ENCODE measurements at places on chromosomes 3 and 15.

DNA sequence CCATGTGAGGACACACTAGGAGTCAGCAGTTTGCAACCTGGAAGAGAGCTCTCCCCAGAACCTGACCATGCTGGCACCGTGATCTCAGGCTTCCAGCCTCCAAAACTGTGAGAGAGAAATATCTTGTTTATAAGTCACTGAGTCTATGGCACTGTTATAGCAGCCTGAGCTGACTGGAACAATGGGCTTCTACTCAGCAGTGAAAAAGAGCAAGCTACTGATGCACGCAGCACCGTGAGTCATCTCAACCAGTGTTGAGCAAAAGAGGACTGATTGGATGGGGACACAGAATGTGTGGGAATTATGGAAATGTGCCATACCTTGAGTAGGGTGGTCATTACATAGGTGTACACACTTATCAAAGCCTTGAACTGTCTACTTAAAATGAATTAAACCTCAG is 230.4 kb downstream of the PLCL2 start:
- no peak for DNase-seq

- DNase-seq: no peak
Measured at GRCh38 chr15:85619992-85620689, 174.6 kb downstream of the KLHL25 start.

- no peak for DNase-seq
Measured at GRCh38 chr3:148087601-148088371, 609.9 kb upstream of the AGTR1 start.

DNA sequence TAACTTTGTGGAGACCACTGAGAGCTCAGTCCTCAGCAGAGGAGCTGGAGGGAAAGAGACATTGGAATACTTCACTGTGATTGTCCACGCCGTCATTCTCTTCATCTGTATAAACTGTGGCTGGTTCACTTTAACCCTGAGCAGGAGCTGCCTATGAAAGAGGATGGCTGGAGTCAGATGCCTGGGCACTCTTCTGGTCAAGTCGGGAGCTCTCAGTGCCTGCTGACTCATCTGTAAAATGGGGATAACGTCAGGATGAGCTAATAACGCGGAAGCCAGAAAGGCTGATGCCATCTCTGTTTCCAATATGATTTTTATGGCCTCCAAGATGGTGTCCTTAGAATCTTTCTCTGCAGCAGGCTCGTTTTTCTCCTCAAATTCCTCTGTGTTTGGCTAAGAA is 51.6 kb upstream of the MRPS22 start:
- no peak for DNase-seq

GRCh38 chr15:60593170-60593478 is 114.2 kb upstream of the ICE2 start:
- DNase-seq: no peak

GRCh38 chr3:72343078-72343477 is 505.2 kb downstream of the SHQ1 start:
- peak; percentile 25 for DNase-seq

GRCh38 chr3:108489776-108490175 is 20.6 kb downstream of the MYH15 start:
- peak; percentile 37 for DNase-seq

- DNase-seq: no peak
Measured at GRCh38 chr3:89533275-89533674, 425.9 kb downstream of the EPHA3 start.

GRCh38 chr3:88596451-88596850 is 446.7 kb downstream of the C3orf38 start:
- DNase-seq: no peak

GRCh38 chr15:98943051-98943508 is 64.5 kb downstream of the PGPEP1L start:
- DNase-seq: no peak

DNA sequence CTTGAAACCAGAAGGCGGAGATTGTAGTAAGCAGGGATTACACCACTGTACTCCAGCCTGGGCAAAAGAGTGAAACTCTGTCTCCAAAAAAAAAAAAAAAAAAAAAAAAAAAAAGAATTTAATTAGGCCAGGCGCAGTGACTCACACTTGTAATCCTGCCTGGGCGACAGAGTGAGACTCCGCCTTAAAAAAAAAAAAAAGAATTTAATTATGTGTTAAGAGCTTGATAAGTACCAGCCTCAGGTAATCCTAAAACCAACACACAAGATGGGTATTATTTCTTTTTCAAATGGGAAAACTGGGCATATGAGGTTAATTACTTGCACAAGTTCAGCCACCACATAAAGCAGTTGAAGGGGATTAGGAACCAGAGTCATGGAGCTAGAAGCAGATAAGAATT is 49.0 kb downstream of the PBRM1 start:
- no peak for DNase-seq

DNA sequence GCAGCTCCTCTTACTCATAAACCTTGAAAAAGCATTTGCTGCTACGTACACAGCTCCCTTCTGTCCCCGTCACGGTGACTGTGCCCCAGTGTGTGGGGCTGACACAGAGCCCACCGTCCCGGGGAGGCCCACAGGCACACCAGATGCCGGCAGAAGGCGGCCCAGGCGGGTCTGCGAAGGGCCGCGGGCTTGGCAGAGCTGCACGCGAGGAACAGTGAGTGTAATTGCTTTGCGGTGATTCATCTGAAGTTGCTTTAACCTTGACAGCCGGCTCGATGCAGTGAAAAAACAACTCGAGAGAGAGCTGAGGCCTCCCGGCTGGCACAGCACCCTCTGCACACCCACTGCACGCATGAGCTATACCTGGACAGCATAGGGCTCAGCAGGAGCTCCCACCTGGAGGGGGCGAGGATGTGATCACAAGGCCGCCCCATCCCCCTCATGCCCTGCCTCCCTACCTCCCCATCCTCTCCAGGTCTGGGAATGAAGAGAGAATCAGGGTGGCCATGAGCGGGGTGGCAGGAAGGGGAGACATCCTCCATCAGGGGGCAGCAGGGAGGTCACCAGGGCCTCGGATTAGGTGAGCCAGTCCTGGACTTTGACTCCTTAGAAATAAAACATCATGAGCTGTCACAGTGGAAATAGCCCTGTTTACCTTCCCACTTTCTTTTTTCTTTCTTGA is 172.7 kb downstream of the MEGF11 start:
- no peak for DNase-seq

DNA sequence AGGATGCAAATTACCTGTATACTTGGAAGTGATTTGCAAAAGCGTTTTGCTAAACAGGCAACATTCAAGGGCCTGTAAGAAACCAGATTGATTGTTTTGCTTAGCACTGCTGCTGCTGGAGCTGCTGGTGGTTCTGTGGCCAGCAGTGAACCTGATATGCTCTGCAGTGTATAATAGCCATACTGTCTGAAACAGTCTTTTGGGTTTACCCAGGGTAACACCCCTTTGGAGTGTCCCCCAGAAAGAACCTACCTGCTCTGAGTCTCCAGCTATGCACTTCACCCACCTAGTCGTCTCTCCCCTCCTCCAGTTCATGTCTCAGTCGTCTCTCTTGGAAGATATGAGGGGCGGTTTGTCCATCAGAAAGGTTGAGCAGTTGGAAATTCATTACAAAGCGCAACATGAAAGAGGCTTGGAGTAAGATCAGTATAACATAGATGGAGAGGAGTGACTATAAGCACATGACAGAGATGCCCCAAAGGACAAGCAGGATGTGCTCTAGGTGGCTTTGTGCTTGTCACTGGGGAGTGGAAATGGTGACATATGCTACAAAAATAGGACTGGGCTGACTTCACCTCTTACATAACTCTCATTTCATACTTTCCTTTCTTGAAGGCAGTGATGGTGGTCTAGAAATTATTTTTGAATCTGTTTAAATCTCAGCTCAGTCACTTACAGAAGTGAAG is 3.8 kb downstream of the MKRN2 start:
- no peak for DNase-seq

GRCh38 chr3:177693616-177694264 is 496.5 kb upstream of the TBL1XR1 start:
- no peak for DNase-seq

DNA sequence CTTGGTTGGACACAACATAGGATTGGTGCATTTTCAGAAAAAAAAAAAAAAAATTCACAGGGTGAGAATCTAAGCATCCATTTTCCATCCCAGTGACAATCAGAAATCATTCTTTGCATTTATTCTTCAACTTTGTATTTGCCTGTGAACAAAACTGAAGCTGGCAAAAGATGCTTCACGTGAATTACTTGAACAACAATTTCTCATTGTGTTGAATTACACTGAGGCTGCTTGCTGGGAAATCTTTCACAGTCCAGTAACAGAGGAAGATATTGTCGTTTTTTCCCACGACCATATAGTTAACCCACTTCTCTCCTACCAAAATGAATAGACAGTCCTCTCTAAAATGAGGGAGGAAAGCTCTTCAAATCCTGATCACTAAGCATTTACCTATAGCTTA is 4.3 kb upstream of the SLCO3A1 start:
- DNase-seq: no peak

GRCh38 chr3:73580343-73580742 is 44.4 kb downstream of the PDZRN3 start:
- no peak for DNase-seq

GRCh38 chr3:141081141-141081795 is 30.1 kb downstream of the SPSB4 start:
- no peak for DNase-seq

- DNase-seq: no peak
Measured at GRCh38 chr3:48247401-48247811, 6.5 kb downstream of the ZNF589 start.

GRCh38 chr3:4061783-4062360 is 241.3 kb upstream of the SETMAR start:
- no peak for DNase-seq

DNA sequence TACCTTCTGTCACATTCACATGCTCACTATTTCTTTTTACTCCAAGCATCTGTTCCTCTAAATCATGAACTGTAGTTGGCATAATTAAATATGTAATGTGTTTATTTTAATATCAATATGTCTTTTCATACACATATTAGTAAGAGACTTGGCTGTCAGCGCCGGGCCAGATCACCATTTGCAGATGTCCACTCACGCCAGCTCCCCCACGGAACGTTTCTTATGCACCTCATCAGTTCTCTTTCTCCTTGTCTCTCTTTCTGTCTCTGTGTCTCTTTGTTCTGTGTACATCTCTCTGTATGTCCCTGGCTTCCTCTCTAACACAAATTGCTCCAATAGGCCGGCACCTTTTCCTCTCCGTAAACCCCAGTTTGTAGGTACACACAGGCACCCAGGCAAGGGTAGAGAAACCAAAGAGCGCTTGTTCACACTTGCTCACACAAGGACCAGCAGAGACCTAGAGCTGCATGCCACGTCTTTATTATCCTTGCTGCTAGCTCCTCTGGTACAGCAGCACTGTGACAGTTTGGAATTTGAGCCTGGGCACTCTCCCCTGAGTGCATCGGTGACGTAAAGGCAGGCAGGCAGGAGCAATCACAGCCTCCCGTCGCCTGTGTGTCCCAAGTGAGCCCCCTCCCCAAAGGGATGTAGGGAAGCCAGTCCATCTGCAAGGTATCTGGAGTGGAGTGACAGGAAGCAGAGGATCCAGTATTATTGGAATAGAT is 40.4 kb downstream of the CACNA1D start:
- no peak for DNase-seq
